ENCODE measurements at places on chromosomes 13 and 19. TPM values are rescaled to one million over a fixed set of nuclear protein-coding genes. Genes with fewer than 3 reads are reported as not detected.
A peak's percentile ranks its signal among the peaks of the same experiment; 100 is the strongest.

Gene R3HDM4
- total RNA-seq, result 20.3 TPM

Gene F10
- 4.5 TPM for total RNA-seq

Gene CACNG7
- not detected for total RNA-seq

Gene APOE
- 13.6 TPM for total RNA-seq

GRCh38 chr13:113122550-113123225 lies at the start of gene F10:
Gene F10 (plus strand): TSS chr13:113122799. CDS start chr13:113122856, 57 bp downstream.
- peak; percentile 85 for DNase-seq

- no peak for DNase-seq
Measured at GRCh38 chr13:101965096-101965495, 436.8 kb downstream of the FGF14 start.

DNA sequence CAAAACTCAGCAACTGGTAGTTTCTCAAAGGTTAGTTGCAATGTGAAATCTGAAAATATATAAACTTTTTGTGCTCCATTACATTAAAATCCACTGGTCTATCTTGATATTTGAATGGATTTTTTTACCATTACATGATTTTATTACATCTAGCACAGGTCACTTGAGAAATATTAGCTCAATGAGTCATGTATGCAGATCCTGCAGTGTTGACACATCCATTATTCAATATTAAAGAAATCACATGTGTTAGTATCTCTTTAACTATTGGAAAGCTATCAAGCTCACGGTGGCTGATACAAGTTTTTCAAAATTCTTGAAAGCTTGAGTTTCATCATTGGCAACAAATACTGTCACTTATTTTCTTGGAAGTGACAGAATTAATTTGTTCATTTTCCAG lies 373.9 kb upstream of the TSHZ3 start:
- no peak for DNase-seq

GRCh38 chr13:97758317-97758716 lies 195.2 kb upstream of the IPO5 start:
- DNase-seq, result no peak

DNA sequence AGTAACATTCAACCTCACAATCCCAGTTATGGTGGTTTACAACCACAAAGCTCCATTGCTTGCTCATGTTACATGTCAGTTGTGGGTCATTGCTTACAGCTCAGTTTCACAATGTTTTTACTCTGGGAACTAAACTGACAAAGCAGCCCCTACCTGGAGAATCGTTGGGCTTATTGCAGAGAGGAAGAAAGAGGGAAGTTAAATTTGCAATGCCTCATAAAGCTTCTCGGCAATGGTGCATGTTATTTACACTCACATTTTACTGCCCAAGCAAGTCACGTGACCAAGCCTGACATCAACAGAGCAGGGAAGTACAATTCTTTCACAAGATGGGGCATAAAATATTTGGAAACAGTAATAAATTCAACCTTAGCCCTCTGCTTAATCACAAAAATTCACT lies 441.6 kb downstream of the TDRD3 start:
- no peak for DNase-seq

DNA sequence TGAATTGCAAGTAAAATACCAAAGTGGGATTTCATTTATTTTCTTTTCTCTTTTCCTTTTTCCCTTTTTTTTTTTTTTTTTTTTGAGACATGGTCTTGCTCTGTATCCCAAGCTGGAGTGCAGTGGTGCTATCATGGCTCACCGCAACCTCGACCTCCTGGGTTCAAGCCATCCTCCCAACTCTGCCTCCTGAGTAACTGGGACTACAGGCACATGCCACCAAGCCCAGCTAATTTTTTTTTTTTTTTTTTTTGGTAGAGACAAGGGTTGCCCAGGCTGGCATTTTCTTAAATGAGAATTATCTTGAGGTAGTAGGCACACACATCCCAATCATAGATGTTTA lies 68.5 kb upstream of the GPR183 start:
- DNase-seq, result no peak

GRCh38 chr19:11606484-11606883 lies 9.2 kb downstream of the ZNF627 start:
- no peak for DNase-seq

Measured in Right ventricle myocardium superior (tissue), 1 donor.